ENCODE measurements at places on chromosomes 12 and 14.

DNA sequence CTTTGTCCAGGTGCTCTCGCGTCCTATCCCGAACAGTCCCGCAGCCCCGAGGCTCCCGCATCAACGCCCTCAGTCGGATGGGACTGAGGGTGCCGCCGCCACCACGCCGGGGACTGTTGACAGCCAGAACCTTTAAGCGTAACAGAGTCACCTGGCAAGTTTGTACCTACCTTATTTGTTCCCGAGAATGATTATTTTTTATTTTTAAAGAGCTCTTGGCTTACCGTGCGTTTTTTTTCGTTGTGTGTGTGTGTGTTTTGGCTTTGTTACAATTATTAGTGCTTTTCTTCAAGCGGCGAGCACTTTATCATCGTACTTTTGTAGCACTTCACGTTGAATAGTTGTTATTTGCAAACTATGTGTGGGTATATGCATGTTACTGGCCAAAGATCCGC lies 463 bp downstream of the COA8 start:
- no peak for DNase-seq

DNA sequence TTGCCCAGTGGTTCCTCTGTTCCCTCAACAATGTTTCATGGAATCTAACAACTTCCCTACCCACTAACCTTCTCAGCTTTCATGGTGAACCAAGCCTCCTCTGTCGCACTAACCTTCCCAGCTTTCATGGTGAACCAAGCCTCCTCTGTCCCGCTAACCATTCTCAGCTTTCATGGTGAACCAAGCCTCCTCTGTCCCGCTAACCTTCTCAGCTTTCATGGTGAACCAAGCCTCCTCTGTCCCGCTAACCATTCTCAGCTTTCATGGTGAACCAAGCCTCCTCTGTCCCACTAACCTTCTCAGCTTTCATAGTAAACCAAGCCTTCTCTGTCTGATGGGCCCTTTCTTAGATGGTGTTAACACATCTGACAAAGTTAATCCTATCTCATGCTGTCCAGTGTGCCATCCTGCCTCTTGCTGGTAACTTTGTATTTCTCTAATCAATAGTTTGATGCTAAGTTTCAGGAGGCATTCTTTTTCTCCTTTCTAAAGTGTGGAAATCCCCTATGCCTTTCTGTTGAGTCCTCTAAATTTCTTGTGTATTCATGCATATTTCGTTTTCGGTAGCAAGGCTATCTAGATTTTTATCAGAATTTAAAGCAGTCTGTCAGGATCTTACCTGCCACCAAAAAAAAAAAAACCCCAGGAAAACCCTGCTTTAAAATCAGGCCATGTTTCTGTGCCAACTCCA lies 26.8 kb upstream of the KCNK13 start:
- DNase-seq, result no peak

DNA sequence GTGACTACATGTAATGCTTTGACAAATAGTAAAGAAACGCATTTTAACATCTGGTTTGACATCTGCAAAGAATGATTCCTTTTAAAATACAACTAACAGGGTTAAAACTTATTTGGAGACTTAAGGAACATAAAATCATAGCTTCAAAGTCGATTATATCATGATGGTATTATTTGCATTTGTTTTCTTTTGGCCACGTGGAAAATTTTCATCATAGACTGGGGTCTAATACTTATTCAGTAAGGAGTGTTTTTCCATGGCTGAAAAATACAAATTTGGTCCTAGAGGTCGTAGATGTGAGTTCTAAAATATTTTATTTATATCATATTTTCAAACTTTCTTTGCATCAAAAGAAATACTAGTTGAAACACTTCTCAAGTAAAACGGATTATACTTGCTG lies 31.5 kb upstream of the LMNTD1 start:
- DNase-seq, result no peak

DNA sequence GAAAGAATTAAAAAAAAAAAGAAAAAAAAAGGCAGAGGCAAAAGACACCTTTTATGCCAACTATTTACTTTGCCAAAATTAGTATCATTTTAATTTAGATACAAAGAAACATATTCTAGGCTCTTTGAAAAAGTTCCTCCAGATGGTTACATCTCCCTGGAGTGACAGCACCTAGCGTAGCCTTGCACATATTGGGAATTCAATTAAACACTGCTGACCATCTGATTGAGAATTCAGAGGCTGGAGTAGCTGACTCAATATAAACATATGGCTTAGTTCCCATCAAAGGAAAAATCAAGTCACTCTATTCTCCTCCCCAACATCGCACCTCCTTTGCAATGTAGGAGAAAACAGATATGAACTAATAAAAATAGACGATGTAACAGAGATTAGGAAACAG lies 36.4 kb downstream of the ANKS1B start:
- DNase-seq, result no peak

DNA sequence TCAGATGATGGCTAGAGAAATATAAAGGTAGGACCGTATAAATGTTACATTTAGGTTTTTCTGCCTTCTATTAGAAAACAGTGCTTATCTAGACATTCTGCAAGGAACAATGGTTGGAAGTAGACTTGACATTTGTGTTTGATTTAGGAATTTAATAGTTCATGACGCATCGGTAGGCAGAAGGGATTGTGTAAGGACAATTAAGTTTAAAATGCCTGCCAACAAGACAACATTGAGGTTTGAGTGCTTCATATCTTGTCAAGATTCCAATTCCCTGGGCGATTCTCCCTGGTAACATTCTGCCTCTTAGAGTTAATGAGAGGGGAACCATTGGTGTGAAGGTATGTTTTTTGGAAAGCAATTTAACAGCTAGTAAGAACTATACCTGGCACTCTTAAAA lies 186.8 kb upstream of the RBM19 start:
- no peak for DNase-seq

- DNase-seq, result no peak
Measured at GRCh38 chr12:19093218-19093617, 36.3 kb upstream of the PLEKHA5 start.

- no peak for DNase-seq
Measured at GRCh38 chr12:26250801-26251200, 55.4 kb downstream of the SSPN start.

GRCh38 chr14:51860164-51860824 lies at the start of gene GNG2:
Gene GNG2 (plus strand): TSS chr14:51860612. CDS start chr14:51950679, 90,067 bp downstream.
- DNase-seq, result no peak

DNA sequence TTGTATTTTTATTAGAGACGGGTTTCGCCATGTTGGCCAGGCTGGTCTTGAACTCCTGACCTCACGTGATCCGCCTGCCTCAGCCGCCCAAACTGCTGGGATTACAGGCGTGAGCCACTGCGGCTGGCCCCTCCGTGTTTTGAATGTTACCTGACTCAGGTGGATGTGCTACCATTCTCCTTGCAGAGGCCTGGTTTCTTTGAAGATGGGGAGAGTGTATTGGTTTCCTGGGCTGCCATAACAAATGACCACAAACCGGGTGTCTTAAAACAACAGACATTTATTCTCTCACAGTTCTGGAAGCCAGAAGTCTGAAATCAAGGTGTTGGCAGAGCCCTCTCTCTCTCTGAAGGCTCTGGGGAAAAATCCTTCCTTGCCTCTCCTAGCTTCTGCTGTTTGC lies 98.0 kb downstream of the IRF2BPL start:
- DNase-seq, result no peak

DNA sequence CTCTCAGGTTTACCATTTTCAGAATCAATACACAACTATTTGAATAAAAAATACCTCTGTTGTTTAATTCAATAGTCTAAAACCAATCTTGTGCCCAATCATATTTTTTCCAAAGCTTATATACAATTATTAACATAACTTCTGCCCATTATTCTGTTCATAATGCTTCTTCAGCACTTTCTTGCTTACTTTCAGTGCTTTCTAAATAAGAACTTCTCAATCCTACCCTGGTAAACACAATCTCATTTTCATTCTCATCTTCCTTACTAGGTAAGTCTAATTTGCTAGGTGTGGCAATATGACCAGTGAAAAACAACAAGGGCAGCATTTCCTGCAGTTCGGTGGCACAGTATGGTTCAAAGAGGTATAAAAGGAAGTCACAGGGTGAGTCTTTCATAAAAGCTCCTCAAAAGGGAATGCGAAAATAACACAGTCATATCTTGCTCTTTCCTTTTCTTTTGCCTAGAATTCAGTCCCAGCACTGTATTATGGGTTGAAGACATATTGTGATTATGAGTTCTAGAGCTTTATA lies 103.5 kb downstream of the FOXG1 start:
- no peak for DNase-seq

DNA sequence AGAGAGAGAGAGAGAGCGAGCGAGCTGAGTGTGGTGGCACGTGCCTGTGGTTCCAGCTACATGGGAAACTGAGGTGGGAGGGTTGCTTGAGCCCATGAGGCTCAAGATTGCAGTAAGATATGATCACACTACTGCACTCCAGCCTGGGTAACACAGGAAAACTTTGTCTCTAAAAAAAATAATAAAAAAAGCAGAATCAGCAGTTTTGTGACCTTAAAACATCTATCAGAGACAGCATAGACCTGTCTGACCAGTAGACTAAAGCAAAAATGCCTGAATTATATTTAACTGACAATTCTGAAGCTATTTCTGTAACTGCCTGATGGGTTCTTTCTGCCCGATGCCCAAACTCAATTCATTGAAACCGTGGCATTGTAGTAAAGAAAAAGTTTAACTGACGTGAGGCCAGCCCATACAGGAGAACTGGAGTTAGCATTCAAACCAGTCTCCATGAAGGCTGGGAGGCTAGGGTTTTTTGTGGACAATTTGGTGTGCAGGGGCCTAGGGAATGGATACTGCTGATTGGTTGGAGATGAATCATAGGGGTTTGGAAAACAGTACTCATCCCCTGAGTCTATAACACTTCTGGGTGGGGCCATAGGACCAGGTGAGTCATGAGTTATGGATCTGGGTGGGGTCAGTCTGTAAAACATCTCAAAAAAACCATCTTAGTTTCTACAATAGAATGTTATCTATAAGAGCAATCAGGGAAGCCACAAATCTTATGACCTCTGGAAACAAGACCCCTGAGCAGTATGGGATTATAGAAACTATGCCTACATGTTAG lies 8.0 kb upstream of the RASSF8 start:
- no peak for DNase-seq

DNA sequence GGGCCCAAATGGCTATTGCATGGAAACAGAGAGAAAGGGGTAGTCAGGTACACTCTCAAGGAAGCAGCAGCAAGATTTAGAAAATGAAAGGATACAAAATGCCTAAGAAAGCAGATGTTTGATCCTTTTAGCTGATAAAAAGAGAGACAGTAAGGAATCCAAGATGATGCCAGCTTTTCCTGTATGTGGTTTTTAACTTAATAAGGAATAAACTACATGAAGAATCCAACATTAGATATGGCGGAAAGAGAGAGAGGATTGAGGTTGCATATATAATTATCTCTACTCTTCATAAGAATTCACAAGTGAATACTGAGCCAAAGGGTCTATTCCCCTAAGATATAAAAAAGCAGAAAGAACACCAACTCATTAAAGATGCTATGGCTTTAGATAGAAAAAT lies 11.6 kb downstream of the TMED10 start:
- no peak for DNase-seq

DNA sequence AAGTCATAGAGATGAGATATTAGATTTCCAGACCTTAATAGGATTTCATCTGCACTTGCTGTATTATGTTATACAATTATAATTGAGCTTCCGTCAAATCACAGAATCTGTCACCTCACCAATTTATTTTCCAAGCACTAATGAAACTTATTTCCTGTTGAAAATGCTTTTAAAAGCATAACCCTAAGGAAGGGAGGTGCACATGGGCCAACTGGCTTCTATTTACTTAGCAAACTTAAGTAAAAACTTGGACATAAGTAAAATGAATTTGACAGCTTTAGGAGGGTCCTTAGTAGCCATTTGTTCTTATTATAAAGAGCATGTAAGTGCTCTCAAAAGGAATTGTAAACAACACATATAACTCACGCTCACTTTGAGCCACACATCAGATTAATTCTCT lies 462.2 kb upstream of the TMPO start:
- no peak for DNase-seq

DNA sequence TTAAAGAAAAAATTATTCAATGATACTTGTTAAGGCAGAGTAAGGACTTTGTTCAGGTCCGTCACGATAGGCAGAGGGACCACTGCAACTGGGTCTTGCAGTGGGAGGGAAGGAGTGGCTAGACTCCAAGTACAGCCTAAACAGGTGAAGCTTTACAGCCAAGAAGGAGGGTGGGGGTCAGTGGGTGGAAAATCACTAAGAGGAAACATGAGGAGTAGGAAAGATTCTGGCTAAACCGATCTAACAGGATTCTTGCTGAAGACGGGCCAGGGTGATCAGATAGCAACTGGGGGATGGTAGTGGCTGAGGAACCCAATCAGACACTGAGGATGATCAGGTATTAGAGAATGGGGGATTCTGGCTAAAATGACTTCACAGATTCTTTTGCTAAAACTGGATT lies 100.2 kb downstream of the TTC7B start:
- DNase-seq, result no peak

DNA sequence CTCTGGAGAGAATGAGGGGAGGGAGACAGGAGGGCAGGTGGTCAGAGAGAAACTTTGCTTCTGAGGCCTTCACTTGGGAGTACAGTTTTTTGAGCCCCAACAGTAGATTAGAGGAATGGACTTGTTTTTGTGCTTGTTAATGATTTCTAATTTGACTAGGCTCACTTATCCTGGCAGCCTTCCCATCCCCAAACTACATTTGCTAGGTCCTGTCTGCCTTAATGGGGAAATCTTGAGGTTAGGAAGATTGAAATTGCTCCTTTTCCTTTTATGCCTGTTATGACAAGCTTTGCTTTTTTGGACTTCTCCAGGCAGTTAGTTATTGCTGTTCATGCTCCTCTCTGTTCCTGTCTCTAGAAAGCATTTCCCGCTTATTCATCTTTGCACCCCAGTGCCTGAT lies 37.7 kb downstream of the SYNE2 start:
- no peak for DNase-seq

DNA sequence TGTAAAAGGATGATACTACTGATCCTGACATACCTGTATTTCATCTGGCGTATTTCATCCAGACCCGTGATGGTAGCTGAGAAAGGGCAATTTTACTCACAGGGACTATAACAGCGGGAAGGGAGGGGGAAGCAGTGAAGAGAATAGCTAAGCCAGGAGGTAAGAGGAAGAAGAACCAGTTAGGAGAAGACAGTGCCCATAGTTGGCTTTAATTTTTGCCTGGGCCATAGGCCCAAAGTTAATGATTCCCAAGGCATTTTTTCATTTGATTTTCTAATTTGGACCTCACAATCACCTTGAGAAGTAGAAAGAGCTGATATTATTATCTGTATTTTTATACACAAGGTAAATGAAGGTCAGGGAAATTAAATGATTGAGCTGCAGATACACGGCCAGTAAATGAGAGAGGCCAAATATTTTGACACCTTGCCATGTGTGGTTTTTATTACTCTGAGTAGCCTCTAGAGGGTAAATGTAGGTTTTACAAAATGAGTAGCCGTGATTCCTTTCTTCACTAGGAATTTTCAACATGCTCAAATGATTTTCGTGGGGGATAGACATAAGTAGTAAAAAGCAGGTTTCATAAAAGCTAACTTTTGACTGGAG lies 382.2 kb downstream of the FUT8 start:
- DNase-seq, result no peak

GRCh38 chr14:101591582-101591981 lies 30.3 kb downstream of the DIO3 start:
- no peak for DNase-seq

DNA sequence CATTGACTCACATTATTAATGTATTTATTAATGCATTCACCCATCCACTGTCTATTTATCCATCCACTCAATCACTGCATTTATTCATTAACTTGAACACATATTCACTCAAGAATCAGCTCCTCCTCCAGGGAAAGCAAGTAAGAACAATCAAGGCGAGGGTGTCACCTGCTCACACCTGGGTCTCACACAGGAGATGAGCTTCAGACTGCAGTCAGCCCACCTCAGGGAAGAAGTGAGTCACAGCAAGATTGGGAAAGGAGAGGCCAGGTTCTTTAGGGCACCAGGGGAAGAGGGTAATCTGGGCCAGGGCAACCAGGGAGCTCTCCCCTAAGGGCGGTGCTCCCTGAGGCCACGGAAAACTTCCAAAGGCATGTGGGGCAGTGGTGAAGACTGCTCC lies 367.3 kb downstream of the BCL11B start:
- no peak for DNase-seq
